ENCODE measurements at places on chromosomes 5 and 9.

DNA sequence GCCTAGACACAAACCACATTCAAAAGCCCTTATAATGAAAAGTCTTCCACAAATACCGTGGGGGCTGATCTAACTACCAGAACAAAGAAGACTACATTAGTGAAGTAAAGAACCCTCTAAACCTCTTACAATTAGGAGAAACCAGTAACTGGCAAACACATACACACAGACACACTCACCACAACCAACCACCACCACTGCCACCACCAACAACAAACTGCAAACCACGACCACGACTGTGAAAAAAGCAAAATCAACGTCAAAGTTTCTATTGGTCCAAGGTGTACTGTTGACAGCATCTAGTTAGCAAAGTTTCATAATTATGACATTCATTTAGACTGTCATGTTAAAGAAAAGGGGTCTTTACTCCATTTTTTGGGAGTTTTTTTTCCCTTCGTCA is 2.7 kb downstream of the CDO1 start:
- DNase-seq, result no peak

DNA sequence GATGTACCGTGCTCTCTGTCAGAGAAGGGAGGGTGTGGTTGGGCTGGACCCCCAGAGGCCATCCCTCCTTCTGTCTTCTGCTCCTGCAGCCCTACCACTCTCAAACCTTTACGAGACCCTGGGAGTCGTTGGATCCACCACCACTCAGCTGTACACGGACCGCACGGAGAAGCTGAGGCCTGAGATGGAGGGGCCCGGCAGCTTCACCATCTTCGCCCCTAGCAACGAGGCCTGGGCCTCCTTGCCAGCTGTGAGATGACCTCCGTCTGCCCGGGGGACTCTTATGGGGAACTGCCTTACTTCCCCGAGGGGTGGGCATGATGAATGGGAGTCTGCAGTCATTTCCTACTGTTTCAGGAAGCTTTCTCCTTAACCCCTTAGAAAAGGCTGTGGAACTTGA is 17.5 kb downstream of the TGFBI start:
- DNase-seq, result no peak

- no peak for DNase-seq
Measured at GRCh38 chr5:7941692-7942091, 72.7 kb downstream of the MTRR start.

DNA sequence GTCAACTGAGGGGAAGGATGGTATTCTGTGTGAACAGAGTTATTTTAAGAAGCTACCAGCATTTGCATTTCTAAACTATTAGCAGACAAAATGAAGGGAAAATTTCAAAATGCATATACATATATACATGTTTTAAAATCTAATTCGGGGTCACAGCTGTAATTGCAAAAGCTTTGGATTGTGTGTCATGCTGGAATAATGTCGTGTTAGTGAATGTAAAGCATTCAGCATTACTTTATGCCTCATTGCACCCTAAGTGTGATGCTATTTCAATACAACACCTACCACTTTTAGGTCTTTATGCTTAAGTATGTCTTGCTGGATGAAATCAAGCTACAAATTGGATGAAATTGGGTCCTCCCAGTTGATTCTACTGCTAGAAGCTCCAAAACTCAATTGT is 687.6 kb upstream of the MEF2C start:
- DNase-seq, result no peak

GRCh38 chr9:4620881-4621555 is 41.1 kb upstream of the PLPP6 start:
- no peak for DNase-seq

GRCh38 chr5:38595132-38595745 is 38.8 kb upstream of the LIFR start:
- no peak for DNase-seq

- no peak for DNase-seq
Measured at GRCh38 chr5:109196087-109196822, 213.5 kb downstream of the PJA2 start.

DNA sequence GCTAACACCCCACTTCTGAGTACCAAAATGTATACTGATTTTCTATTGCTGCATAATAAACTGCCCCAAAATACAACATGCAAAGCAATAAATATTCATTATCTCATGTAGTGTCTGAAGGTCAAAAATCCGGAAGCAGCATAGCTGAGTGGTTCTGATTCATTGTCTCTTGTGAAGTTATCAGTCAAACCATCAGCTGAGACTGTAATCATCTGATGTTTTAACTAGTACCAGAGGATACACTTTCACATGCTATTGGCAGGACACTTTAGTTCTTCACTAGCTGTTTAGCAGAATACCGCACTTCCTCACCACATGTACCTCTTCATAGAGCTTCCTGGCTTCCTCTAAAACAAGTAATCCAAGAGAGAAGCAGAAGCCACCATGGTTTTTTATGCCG is 12.7 kb upstream of the TMEM161B start:
- no peak for DNase-seq

- no peak for DNase-seq
Measured at GRCh38 chr9:115209601-115210306, 91.8 kb upstream of the TNC start.

GRCh38 chr9:35203528-35203927 is 41.7 kb downstream of the UNC13B start:
- no peak for DNase-seq

GRCh38 chr5:53928641-53929040 is 368.2 kb downstream of the NDUFS4 start:
- DNase-seq, result no peak

DNA sequence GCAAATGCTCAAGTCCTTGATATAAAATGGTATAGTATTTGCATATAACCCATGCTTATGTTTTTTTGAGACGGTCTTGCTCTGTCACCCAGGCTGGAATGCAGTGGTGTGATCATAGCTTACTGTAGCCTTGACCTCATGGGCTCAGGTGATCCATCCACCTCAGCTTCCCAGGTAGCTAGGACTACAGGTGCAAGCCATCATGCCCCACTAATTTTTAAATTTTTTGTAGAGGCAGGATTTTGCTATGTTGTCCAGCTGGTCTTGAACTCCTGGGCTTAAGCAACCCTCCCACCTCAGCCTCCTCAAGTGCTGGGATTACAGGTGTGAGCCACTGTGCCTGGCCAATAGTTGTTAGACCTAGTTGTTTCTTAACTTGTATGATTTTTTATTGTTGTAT is 17.3 kb downstream of the SLC36A3 start:
- DNase-seq, result no peak

GRCh38 chr5:34657988-34658387 is 1.9 kb downstream of the RAI14 start:
- DNase-seq, result no peak

DNA sequence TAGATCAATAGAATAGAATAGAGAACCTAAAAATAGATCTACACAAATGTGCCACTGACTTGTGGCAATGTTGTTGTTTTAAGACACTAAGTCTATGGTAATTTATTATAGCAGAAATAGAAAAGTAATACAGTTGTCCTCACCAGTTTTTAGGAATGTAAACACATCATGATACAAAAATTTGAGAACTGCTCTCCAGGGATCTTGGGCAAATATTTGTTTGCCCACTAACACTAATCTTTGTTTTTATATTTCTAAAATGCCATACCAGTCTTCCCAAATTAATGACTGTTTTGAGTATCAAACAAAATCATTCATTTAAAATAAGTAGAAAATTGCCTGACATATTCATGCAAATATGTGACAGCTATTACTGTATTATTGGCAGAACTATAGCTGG is 297.6 kb downstream of the BRINP1 start:
- no peak for DNase-seq

GRCh38 chr9:121671612-121672155 is 20.2 kb downstream of the DAB2IP start:
- DNase-seq, result no peak

GRCh38 chr5:72314571-72315172 is 5.4 kb downstream of the MRPS27 start:
- DNase-seq, result no peak

DNA sequence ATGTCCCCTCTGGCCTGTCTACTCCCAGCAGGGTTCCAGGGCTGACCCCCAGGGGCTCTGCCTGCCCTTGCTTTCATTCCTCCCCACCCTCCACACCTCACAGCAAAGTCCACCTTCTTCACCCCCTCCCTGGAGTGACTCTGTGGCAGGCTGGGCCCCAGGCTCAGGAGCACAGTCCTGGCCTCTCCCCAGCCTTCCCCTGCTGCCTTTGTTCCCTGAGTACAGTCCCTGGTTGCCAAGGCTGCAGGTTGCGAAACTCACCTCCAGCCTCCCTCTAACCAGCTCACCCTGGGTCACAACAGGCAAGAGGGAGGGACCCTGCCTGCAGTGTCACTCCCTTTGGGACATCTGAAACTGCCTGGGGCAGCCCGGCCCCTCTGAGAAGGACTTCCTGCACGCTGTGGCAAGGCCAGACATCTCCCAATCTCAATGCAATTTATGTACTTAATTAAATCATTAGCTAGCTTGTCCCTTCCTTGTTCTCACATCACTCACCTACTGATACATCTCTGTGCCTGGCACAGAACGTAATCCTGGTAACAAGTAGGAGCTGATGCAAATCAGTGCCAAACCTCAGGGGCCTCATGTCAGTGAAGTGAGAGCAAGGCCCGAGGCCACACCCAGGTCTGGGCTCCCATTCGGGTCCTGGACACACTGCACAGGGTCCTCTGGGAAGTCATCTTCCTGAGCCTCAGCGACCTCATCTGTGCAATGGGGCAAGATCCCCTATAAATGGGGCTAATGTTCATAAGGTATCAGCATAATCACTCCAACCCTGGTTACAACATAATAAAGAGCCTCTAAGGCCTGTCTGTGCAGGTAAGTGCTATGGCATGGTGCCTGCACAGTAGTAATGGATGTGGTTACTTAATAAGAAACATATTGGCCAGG is 27.3 kb upstream of the TRIM14 start:
- no peak for DNase-seq

DNA sequence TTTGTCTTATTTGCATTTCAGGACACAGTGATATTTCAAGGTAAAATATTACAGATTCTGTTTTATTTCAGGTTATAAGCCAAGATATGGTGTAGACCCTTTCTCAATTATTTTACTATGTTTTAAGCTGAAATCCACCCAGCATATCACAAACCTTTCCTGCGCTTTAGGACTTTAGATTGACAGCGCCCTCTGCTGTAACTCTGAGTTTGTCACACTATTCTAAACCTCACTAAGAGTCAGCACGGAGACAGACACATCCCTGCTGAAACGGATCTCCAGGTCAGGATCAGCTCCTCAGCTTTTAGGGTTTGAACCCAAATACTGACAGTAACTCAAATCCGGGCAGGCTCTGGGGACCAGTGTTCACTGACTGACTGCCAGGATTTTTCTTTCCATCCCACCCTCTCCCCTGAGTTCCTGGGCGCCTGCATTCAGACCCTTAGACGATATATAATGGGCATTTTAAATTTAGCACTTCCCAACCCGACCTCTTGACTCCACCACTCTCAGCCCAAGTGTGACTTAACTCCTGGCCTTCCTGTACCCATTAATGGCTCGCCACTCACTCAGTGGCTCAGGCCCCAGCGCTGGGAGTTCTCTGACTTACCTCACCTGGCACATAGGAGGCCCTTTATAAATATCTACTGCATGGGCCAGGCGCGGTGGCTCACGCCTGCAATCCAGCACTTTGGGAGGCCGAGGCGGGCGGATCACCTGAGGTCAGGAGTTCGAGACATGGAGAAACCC is 33.5 kb downstream of the TLX3 start:
- no peak for DNase-seq

GRCh38 chr9:35827486-35827885 is 1.0 kb downstream of the FAM221B start:
- DNase-seq, result no peak

DNA sequence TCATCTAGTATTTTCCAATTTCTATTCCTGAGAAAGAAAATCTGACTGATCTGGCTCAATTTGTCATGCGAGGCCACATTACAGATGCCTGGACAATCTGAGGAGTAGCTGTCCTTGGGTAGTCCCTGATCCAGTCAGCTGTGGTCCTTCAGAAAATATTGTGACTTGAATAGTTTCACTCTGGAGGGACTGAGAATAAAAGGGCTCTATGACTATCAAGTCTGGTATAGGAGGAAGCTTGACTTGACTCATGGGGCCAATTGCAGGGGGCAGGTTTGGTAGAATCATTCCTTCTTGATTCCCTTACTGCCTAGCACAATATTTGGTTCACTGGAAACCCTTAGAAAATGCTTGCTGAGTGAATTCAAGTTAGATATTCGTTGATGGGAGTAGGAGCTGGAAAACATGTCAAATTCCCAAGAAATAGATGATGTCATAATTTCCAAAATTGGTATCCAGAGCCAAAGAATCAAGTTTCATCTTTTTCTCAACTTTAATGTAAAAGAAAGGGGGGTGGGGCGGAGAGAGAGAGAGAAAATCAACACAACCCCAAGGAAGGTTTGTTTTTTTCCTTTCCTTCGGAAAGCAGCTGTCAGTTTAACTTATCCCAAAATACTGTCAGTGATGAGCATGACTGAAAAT is 32.4 kb upstream of the STX17 start:
- DNase-seq, result no peak

DNA sequence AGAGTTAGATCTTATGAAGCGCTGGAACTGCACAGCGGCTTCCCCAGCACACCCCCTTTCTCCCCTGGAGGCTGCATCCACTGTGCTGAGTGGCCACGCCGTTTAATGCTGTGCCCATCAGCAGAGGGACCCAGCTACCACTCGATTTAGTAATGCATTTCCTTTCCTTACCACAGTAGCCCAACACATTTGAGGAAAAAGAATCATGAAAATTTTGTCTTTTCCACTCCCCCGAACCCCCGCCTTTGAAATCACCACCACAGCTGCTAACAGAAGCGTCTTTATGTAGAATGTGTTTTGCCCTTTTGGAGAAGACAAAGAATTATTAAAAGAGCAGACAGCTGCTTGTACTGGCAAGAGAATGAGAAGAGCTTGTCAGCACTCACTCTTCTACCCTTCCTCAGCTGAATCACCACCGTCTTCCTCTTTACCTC is 73.2 kb downstream of the ACER2 start:
- DNase-seq, result no peak

DNA sequence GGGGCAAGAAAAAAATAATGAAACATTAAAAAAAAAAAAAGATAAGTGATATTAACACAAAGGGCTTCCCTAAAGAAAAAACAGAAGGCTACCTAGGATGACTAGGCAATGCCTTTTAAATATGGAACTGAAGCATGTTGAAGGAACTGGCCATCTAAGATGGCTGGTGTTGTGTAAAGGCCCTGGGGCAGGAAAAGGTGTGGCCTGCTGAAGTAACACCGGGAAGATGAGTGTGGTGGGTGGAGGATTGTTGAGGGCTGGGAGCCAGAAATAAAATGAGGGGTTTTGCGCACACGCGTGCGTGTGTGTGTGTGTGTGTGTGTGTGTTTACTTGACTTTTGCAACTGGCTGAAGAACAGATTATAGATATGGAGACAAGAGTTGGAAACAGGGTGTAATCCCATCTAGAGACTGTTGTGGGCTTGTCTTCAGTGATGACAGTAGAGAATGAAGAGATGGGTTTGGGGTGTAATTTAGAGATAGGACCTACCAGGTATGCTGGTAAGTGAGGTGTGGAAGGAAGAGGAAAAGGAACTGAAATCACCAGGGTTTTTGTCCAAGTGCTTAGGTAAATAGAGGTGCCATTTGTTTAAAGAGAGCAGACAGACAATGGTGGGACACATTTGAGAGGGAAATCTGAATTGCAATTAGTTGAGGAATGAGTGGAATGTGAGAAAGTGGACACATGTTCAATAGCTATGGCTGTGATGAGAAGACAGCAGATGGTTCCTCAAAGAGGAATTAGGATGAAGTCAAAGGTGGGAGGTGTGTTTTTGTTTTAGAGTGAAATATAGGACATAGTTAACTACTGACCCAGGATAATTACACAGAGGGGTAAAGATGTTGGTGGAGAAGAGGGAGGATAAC is 33.9 kb downstream of the RAD23B start:
- DNase-seq, result no peak

GRCh38 chr5:130126746-130127145 is 222.5 kb downstream of the CHSY3 start:
- no peak for DNase-seq

Measured in stimulated activated CD8-positive, alpha-beta memory T cell treated with anti-CD3 and anti-CD28 coated beads, Interleukin-7, amount 100 ng/mL, for 1 hour (primary cell).